ENCODE measurements at places on chromosomes 3 and 15.

DNA sequence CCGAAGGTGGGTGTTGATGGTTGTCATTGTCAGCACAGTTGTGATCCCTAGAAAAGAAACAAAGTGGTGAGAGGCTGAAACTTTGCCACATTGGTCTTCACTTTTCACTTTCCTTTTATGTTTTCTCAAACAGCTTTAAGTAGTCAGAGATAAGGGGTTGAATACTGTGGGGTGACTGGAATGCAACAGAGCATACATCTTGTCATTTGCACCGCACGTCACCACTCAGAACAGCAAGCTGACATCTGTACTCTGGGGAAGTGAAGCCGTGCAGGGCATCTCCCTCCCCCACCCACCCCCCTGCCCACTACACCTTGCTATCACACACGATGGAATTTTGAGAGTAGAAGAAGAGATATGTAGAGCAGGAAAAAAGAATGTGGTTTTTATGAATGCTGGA is 211.7 kb downstream of the GABRB3 start:
- no peak for ATAC-seq

GRCh38 chr3:38992117-38992760 is 59.5 kb downstream of the SCN11A start:
- no peak for ATAC-seq

DNA sequence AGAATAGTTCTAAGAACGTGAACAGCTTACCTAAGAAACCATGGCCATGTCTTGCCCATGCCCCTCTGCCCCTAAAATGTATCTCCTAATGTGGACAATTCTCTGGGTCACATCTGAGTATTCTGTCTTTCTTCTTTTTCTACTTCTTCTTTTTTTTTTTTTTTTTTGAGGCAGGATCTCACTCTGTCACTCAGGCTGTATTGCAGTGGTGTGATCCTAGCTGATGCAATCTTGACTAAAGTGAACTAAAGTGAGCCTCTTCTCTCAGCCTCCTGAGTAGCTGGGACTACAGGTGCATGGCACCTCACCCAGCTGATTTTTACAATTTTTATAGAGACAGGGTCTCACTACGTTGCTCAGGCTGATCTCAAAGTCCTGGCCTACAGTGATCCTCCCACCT is 204.8 kb upstream of the ZPLD1 start:
- ATAC-seq: no peak

GRCh38 chr3:197226179-197226578 is 72.2 kb downstream of the DLG1 start:
- no peak for ATAC-seq

DNA sequence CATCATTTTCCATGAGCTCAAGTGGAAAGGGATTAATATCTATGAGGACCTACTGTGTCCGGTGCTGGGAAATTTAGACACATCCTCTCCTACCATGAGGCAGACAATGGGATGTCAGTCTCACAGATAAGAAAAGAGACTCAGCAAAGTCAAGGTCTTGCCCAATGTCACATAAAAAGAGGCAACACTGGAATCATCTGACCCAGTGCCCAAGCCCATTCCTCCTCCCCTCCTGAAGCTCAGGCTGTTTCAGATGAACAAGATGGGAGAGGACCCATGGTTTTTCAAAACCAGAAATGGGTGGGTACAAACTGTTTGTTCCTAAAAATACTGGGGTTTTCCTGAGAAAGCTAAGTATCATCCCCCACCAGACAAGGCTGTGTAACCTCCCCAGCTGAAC is 22.2 kb downstream of the POC1A start:
- no peak for ATAC-seq

DNA sequence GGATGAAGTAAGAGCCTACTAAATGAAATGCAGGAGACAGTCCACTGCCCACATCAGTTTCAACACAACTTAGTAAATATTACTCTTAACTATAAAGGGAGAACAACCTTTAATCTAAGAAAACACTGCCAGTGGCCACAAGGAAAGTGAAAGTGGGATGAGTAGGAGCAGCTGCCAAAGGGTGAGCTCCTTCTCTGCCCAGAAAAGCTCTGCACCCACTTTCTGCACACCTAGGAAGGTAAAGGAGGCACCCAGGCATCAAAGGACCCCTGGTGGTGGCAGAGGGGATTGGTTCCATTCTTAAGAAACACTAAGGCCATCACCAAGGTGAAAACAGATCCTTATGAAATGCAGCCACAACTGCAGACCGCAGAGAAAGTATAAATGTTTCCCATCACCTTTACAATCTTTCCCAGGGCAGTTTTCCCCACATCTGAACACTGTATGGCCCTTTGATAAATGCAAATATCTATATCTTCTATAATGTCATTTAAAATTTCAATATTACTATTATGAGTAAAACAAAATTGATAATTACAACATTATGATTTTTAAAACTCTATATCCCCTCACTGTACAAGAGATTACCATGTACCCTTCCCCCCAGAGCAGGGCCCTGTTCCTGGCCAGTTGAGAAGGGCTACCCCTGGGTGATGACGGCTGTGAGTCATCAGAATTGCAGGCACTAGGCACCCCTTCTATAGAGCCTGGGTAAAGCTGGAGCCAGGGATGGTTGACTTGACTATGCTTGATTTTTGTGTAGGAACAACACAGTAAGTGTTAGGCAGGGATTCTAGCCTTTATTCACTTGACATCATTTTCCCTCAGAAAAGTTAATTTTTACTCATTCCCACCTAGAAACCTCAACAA is 92.0 kb downstream of the SNRK start:
- ATAC-seq: no peak
